ENCODE measurements at places on chromosomes 4 and X.

DNA sequence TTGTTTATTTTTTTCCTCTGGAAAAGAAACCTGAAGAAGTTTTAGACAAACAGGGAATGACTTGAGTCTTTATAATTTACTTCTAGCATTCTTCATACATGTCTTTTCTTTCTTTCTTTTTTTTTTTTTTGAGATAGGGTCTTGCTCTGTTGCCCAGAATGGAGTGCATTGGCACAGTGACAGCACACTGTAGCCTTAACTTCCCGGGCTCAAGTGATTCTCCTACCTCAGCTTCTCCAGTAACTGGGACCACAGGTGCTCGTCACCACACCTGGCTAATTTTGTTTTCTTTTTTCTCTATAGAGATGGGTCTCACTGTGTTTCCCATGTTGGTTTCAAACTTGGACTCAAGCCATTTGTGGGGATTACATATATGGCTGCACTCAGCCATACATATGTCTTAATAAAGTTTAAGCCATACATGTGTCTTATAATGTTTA is 71.8 kb downstream of the RAPGEF2 start:
- no peak for DNase-seq

- no peak for DNase-seq
These were observed 18.4 kb downstream of the SMARCA5 start for GRCh38 chr4:143531788-143532491.

DNA sequence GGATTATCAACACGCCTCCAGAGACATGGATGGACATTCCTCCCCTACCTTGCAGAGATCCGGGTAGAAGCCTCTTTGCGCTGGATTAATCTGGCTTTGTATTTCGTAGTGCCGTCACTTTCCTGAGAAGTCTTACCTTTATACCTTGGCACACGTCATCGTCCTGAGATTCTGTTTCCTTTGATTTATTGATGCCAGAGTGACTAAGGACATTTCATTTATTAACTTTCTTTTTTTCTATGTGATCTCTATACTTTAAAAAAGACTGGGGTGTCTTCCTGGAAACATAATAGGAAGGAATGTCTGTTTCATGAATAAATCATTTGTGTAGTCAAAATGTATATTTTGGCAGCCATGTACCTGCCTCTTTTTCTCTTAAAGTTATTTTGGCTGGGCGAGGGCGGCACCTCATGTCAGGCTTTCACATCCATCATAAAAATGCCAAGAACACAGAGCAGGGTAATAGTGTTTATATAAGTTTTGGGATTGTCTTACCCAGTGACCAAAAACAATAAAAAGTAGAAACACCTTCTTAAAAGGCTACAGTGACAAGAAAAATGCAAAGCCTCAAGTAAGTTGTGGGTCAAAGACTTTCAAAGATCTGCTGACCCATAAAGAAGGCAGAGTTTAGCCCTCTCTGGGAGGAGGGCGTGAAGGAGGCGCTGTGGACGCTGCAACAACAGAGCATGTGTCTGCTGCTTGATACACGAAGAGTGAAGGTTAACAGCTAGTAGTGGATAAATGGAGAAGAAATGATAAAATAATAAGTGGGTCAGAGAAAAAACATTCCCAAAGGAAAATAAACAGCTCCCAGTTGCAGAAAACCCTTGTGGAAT is 124.4 kb downstream of the SHROOM3 start:
- DNase-seq: no peak

GRCh38 chr4:103067841-103068547 is 8.6 kb downstream of the SLC9B2 start:
- no peak for DNase-seq

- no peak for DNase-seq
These were observed 36.0 kb downstream of the P2RY8 start for GRCh38 chrX:1500701-1501624.

- no peak for DNase-seq
These were observed 32.3 kb downstream of the BCOR start for GRCh38 chrX:40065296-40066046.

Data from iPS DF 19.7 (cell line).